ENCODE measurements at places on chromosomes 13 and 19.

GRCh38 chr19:32359581-32359980, 14.2 kb downstream of the ZNF507 start:
- no peak for DNase-seq

GRCh38 chr19:41457241-41457640, 14.3 kb downstream of the ERICH4 start:
- DNase-seq: no peak

GRCh38 chr19:4401769-4402170, 670 bp upstream of the CHAF1A start:
- DNase-seq: no peak

DNA sequence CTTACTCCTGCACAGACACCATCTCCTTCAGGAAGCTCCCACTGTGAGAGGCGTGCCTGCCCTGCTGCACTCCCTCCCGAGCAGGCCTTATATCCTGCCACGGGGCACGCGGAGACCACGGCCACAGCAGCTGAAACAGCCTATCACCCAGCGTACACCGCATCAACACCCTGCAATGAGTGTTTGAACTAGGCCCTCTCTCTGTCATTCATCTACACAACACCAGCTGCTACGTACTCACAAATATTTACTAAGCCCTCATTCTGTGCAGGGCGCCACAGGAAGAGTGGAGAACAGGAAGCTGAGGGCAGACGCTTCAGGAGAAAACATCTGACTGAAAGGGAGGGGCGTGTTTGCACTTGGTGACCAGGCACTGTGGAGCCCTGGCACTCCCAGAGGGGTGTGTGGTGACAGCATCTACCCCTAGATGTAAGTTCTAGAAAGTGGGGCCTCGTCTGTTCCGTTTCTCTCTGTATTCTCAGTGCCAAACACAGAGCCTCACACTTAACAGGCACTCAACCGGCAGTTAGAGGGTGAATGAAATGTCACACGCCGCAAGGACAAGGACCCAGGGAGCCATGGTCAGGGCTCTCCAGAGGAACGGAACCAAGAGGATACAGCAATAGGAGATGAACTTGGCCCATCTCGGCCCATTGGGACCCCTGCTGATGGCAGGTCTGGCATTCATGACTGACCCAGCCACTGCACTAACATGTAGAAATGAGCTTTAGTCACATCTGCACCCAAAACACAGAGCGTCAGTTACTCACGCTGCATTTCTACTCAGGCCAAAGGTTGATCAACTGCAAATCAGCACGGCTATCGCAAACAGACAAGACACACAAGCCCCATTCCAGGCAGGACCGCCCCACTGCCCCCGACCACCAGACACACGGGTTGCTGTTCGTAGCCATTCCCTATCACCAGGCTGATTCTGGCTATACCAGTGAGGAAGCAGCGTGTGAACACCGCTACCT, 15.7 kb downstream of the RANBP3 start:
- peak; percentile 42 for DNase-seq

- no peak for DNase-seq
Measured at GRCh38 chr13:26448032-26448431, 109.5 kb upstream of the WASF3 start.

DNA sequence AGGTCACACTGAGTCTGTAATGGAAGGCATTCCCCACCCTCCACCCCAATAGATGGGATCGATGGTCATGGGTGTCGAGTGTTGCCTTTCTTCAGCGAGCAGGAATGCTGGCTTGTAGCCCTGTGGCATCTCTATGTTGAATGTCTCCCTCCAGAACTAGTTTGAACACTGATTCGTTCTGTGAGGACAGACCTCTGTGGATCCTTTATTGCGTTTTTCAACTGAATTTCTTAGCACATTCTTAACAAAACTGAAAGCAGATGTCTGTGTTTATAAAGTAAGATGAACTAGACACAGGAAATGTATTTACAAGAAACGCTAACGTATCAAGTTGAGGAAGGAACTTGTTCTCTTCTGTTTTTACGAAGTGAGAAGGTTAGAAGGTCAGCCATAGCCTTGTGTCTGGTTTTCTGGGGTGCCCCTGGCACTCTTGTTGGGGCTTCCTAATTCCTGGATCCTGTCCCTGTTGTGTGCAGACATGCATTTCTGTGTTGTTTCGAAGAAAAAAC, 36.8 kb upstream of the TM9SF2 start:
- no peak for DNase-seq

DNA sequence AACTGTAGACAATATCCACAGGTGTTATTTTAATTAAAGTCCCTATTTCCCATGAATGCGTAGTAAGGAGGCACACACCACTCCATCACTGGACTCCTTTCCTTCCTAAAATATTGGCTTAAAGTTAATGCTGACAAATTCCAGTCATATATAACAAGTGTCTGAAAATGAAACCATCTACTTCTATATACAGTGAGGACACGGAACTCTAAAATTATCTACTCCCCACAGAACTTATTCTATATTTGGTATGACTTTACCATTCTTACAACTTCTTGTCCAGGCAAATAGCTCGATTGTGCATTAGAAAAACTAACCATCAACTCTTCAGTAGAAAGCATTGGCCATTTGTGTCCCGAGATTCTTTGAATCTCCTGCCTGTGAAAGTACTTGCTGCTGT, 1560.2 kb downstream of the EFNB2 start:
- DNase-seq: no peak

DNA sequence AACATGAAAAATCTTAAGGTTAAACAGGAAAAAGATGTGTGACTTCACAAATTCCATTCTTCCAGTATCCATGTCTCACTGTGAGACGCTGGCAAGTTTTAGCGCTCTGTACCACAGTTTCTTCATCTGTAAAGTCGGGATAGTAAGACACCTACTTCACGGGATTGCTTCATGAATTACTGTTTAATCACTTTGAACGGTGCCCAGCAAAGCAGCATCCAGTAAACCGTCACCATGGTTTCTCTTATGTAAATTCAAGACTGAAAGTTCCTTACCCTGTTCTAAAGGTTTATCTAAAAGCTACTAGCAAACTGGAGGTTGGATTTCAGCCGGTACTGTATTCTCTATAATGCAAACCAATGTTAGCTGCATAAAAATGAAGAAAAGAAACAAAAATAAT, 53.5 kb downstream of the KATNAL1 start:
- no peak for DNase-seq

DNA sequence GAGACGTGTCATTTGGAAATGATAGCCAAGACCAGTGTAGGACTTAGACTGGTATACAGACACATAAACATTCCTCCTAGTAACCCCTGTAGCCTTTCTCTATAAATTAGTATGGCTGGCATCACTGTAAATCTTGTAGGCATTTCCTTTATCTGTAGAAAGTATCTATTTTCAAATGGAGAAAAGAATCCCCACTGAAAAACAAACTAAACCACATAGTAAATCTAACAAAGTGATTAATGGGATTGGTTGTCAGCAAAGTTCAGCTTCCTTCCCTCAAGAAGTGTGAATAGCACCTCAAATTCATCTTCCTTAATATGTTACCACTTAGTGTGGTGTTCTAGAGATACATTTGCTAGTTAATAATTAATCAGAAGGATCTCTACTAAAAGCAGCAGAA, 119.4 kb upstream of the NBEA start:
- no peak for DNase-seq

DNA sequence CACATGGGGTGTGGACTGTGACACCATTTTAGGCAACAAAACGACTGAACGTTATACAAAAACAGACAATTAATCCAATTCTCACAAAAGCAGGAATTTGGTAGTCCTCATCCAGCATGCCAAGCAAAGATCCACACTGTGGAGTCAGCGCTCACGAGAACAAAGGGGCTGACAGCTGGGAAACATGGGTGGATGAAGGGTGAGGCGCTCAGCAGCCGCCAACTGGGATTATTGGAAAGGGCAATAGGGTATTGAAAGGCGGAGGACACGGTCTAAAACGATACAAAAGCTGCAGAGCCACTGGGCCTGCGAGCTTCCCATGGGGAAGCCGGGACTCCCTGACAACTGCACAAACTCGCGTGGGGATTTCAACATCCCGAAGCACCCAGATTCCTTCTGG, 4.7 kb upstream of the ZNF813 start:
- no peak for DNase-seq

GRCh38 chr13:37375724-37376123, 222.8 kb downstream of the POSTN start:
- DNase-seq: no peak

- DNase-seq: no peak
Measured at GRCh38 chr19:29216021-29216420, 3.1 kb upstream of the UQCRFS1 start.

GRCh38 chr19:34232566-34233481, 21.5 kb upstream of the GARRE1 start:
- no peak for DNase-seq

DNA sequence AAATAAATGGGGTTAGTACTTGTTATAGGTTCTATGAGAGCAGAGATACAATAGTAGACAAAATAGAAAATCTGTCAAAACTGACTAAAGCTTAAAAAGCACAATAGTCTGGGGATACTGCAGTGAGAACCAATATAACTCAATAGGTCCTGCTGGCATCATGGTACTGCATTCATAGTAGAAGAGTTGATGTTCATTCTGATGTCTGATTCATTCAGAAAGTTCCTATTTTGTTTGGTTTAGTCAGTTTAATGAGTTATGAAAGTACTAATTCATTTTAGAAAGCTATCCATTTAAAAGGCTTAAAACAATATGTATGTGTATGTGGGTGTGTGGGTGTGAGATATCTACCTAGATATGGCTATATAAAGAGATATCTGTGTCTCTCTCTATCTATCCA, 152.8 kb downstream of the LHFPL6 start:
- no peak for DNase-seq

GRCh38 chr19:589693-590395, at the start of gene HCN2:
TSS of gene HCN2 (plus strand) at chr19:589881. CDS start at chr19:589946, 65 bp downstream.
- no peak for DNase-seq

- peak; percentile 81 for DNase-seq
Measured at GRCh38 chr13:44989071-44989889, at the start of the genes GPALPP1 and NUFIP1. TSS of gene GPALPP1 (plus strand) at chr13:44989538. CDS start at chr13:44989655, 117 bp downstream. TSS of gene NUFIP1 (minus strand) at chr13:44989471. CDS start at chr13:44989436, 35 bp downstream.

DNA sequence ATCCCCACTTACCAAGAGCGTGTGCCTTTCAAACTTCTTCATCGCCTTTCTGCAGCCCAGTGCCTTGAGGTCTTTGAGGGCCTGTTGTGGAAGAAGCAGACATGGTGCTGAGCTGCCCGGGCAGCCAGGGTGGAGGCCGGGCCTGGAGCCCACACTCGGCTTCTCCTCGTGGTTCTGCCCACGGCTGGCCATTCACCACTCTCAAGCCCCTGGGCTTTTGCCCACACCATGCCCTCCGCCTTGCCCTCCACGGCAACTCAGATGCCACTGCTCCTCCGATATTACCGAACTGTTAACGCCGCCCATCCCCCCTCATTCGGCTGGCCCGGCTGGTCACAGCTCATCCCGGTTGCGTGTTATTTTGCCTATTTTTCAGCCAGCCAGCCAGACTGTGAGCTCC, 5.3 kb downstream of the IL4I1 start:
- no peak for DNase-seq

DNA sequence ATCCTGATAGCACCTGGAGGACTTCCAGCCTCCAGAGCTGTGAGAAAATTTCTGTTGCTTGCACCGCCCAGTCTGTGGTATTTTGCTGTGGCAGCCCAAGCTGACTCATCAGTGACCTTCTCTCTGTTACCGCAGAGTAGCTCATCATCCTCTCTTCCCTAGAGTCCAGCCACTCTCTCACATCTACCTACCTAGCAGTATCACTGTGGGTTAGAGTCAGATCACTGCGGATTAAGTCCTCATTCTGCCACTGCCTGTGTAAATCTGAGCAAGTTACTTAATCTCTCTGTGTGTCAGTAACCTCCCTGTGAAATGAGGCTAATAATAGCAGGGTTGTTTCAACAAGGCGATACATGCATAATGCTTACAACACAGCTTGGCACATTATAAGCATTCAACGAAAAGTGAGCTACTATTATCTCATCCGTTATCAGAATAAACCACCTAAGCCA, 40.3 kb upstream of the USPL1 start:
- peak; percentile 24 for DNase-seq

DNA sequence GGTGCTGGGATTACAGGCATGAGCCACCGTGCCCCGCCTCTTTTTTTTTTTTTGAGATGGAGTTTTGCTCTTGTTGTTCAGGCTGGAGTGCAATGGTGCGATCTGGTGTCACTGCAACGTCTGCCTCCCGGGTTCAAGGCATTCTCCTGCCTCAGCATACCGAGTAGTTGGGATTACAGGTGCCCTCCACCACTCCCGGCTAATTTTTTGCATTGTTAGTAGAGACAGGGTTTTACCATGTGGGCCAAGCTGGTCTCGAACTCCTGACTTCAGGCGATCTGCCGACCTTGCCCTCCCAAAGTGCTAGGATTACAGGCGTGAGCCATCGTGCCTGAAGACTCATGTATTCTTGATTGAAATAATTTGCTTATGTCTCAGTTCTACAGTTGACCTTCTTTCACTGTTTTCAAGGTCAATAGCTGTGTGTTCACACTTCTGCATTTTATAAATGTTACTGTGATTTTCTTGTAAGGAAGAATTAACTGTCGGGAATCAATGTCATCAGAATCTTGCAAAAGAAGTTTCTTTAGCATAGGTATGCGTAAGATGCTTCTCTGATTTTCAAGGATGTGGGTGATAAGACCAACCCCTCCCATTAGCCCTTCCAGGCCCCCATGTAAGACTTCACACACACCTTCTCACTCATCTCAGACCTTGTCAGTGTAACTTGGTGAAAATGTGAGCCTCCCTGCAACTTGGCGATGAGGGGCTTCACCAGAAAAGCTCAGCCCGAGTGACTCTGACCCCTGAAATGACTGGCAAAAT, 12.7 kb upstream of the ZNF701 start:
- no peak for DNase-seq

DNA sequence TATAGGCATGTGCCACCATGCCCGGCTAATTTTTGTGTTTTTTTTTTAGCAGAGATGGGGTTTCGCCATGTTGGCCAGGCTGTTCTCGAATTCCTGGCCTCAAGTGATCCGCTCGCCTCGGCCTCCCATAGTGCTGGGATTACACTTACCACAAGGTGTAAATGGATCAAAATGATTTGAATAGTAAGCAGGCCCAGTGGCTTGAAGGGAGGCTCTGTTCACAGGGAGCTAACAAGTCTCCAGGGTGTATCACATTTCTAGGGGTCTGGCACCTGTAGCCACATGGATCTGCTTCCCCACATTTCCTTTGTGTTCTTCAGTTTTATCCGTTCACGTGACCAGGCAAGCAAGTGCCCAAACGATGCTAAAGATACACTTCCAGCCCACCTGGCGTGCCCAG, 13.5 kb upstream of the CNFN start:
- no peak for DNase-seq

- no peak for DNase-seq
Measured at GRCh38 chr13:109945206-109945960, 159.0 kb upstream of the IRS2 start.

DNA sequence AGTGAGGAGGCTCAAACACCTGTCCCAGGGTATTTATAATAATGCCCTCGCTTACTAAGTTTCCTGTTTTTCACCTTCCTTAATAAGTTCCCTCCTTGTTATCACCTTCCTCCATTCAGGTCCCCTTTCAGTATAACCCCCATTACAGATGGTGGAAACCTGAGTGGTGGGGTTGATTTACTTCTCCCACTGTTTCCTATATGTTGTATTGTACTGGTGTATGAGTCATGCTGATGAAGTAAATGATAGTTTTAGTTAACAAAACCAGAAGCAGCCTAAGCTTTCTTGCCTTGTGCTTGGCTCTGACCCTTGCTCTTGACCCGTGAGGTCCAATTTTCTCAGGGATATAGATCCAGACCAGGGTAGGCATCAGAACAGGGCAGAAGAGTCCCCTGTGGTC, 22.3 kb upstream of the TNFSF11 start:
- no peak for DNase-seq

All from stimulated activated CD8-positive, alpha-beta memory T cell treated with anti-CD3 and anti-CD28 coated beads, Interleukin-2, amount 100 ng/mL, for 1 hour (primary cell).